ENCODE measurements at places on chromosomes 5 and 9.

- DNase-seq: peak; percentile 62
These were observed 439.9 kb downstream of the GADD45G start for GRCh38 chr9:90044710-90045151.

DNA sequence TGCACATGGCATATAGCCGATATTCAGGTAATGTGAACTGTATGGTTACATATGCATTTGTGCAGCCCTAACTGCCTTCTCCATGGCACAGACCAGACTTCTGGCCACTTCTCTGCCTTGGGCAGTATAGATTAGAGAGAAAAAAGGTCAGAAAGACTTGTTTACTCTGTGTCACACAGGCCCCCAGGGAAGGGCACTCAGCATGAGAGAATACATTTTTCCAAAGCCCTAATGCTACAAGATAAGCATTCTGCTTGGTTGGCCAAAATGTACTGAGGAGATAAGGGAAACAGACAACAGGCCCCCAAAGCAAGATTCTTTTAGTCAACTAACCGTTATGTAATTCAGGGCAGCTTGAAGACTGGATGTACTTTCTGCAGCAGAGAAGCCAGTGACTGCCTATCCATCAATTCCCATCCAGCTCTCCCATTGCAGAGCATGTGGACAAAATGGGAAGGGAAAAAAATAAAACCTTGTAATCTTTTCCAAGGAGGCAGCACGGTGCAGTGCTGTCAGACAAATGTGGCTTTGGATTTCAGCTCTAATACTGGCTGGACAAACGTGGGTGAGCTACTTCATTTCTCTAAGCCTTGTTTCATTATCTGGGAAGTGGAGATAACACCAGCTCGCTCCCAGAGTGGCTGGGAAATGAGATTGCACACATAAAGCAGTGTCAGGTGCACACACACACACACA is 205.9 kb downstream of the NSG2 start:
- no peak for DNase-seq

DNA sequence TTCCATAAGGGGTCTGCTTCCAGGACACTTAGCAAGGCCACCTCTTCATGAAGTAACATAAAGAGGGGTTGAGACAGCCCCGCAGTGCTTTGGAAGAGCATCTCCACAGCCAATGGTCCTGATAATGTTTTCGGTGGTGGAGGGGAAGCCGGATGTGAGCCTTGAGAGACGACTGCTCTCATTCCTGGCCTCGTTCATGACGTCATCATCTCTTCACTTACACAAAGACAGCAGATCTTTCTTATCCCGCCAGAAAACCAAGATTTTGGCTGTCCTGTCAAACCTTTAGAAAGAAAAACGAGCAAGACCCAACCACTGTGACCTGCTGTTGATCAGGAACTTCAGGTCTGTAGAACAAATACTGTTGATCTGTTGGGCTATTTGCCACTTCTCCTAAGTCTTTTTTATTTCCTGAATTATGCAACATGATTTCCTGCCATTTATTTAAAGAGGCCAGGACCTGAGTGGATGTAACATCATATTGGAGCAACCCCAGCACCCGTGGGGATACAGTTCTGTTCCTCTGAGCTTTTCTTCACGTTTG is 89.0 kb upstream of the IRX2 start:
- no peak for DNase-seq

- DNase-seq: no peak
These were observed 1019.8 kb upstream of the CDH18 start for GRCh38 chr5:21007781-21008180.

GRCh38 chr5:123882965-123883345 is 371.0 kb downstream of the CSNK1G3 start:
- no peak for DNase-seq

- no peak for DNase-seq
These were observed 522.3 kb upstream of the NUDT12 start for GRCh38 chr5:104084896-104085295.

DNA sequence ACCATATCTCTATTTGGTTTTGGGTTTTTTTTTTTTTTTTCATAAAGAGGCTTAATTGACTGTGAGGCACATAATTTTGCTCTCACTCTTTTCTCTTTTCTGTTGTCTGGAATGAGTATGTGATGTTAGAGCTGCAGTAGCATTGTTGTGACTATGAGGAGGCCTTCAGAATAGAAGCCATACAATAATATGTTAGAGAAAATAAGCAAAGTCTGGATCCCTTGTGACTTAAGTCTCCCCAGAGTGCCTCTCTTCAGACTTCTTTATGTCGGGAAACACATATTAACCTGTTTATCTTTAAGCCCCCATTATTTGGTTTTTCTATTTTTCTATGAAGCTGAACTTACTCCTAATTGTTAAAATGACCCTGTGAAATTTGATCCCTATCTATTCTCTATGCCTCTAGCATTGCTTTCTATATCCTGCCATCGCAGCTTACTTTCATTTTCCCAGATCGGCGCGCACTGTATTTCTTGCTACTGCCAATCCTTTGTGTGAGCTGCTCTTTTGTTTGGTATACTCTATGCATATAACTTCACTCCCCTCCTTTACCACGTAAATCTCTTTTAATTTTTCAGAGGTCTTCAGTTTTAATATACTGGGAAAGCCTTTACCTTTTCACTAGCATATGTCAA is 372.5 kb upstream of the KCNN2 start:
- DNase-seq: no peak

DNA sequence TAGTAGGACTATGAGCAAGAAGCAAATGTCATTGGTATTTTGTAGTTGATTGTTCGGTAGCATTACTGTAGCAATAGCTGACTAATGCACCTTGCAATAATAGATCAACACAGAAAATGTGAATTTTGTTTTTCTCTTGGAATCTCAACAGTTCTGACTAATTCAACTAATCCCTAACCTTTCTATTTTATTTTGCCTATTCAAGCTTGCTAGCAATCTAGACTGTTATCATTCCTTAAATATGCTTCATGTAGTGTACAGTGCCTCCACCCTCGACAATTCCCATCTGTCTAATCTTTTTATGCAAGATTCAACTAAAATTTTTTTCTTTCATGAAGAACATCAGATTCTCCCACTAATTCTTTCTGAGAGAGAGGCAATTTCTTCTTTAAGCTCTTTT is 570.6 kb downstream of the PDE4D start:
- no peak for DNase-seq

GRCh38 chr5:107529618-107530017 is 141.1 kb downstream of the EFNA5 start:
- no peak for DNase-seq

DNA sequence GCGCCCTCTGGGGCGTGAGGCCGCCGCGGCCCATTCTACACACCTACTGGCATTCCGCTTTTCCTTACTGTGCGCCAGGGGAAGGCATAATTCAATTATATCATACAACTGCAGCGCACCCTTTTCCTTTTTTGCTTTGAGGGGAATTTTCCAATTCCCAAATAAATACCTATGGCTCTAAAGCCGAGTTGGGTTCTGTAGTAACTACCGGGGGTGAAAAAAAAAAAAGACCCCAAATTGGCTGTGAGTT is 34.1 kb upstream of the NFIB start:
- no peak for DNase-seq
